ENCODE measurements at places on chromosomes 3 and 15. TPM values are rescaled to one million over a fixed set of nuclear protein-coding genes. Genes with fewer than 3 reads are reported as not detected.

Gene OR5H2
- not detected for total RNA-seq

- H3K27ac ChIP-seq = no peak overlapping the region
- no peaks in the 10 kb centered on the region for H3K27me3 ChIP-seq
- no peaks in the 10 kb centered on the region for H3K4me1 ChIP-seq
- H3K36me3 ChIP-seq = peaks cover 36% of the 10 kb centered on the region
- no peak for DNase-seq
Observed at GRCh38 chr15:38325648-38325990, 73.0 kb downstream of the SPRED1 start.

DNA sequence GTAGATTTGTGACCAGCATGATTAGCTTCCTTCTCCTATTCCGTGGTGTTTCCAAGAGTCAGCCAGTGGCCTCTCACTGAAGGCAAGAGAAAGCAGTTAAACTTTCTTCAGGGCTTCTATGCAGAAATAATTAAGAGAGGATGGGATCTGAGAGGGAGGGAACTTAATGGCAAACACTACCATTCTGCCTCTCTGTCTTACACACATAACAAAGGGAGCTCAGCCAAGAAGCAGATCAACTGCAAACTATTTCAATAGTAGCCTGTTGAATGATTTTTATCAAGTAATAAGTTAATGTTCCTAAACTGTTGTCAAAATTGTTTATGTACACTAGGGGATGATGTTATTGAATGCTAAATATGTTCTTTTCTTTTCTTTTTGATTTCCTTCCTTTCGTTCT lies 11.8 kb downstream of the OXSR1 start:
- peaks cover 6% of the 10 kb centered on the region for H3K4me1 ChIP-seq
- no peak for DNase-seq
- no peak overlapping the region for H3K4me3 ChIP-seq
- no peak overlapping the region for H3K27ac ChIP-seq
- no peaks in the 10 kb centered on the region for H3K27me3 ChIP-seq
- no peaks in the 10 kb centered on the region for H3K36me3 ChIP-seq

- H3K36me3 ChIP-seq = peaks cover 92% of the 10 kb centered on the region
- H3K4me3 ChIP-seq = no peak overlapping the region
- H3K27me3 ChIP-seq = no peaks in the 10 kb centered on the region
- H3K4me1 ChIP-seq = no peaks in the 10 kb centered on the region
- H3K27ac ChIP-seq = no peak overlapping the region
- DNase-seq = no peak
Observed at GRCh38 chr3:9698293-9698692, 5.3 kb upstream of the CPNE9 start.

DNA sequence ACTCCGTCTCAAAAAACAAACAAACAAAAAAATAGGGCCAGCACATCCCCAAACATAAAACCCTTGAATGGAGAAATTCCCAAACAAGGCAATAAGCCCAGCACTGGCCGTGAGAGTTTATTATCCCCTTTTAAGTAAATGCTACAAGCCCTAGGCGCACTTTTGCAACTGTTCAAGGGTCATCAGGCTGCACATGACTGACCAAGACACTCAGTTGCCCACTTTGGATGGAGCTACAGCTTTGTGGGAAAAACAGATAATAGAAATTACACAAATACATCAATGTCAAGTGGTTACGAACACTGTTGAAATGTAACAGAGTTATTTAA lies 33.7 kb upstream of the ZNF445 start:
- no peaks in the 10 kb centered on the region for H3K36me3 ChIP-seq
- H3K4me1 ChIP-seq = peaks cover 18% of the 10 kb centered on the region
- H3K4me3 ChIP-seq = peak overlapping the region; percentile 68
- DNase-seq = no peak
- peak overlapping the region; percentile 82 for H3K27ac ChIP-seq
